ENCODE measurements at places on chromosomes 3 and 15.

DNA sequence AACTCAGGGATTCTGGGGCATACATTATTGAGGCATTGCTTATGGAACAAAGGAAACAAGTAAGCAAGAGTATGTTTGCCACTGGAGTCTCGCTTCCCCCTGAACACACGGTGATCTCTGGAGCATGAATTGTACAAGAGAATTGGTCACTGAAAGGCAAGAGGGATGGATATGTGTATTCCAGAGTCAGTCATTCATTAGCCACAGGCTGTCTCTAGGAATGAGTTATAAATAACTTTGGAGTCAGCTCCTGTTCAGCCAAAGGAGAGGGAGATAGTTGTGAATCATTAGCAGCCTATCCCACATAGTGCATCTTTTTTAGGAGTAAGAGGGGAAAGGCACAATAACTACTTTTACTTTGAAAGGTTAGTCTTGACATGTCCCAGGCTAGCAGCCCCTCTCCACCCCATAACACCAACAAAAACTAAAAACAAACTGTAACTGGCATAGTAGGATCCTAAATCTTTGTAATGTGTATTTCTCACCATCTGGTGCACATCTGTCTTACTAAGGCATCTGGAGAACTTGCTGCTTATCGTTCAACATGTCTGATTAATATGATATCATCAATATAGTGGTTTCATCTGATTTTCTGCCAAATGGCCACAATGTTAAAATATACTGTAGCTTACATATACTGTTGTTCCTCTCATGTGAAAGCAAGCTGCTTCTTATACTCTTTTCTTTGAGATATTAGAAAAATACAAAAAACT is 462.2 kb downstream of the GRM7 start:
- no peak for DNase-seq

GRCh38 chr15:98728082-98728810 is 79.9 kb downstream of the IGF1R start:
- DNase-seq: no peak

GRCh38 chr3:195570912-195571311 is 12.8 kb downstream of the APOD start:
- no peak for DNase-seq

DNA sequence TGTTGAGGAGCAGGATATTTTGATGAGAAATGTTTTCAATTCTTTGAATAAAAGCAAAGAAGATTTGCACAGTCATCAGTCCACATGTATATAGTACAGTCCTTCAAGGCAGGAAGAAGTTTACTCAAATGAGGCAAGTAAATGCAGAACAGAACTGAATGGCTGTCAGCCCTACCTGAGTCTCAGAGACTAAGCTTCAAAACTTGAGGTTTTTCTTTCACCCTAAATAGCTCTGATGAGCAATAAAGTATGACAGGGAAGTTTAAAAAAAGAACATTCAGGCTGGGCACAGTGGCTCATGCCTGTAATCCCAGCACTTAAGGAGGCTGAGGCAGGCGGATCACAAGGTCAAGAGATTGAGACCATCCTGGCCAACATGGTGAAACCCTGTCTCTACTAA is 232.5 kb downstream of the SUCLG2 start:
- DNase-seq: no peak

DNA sequence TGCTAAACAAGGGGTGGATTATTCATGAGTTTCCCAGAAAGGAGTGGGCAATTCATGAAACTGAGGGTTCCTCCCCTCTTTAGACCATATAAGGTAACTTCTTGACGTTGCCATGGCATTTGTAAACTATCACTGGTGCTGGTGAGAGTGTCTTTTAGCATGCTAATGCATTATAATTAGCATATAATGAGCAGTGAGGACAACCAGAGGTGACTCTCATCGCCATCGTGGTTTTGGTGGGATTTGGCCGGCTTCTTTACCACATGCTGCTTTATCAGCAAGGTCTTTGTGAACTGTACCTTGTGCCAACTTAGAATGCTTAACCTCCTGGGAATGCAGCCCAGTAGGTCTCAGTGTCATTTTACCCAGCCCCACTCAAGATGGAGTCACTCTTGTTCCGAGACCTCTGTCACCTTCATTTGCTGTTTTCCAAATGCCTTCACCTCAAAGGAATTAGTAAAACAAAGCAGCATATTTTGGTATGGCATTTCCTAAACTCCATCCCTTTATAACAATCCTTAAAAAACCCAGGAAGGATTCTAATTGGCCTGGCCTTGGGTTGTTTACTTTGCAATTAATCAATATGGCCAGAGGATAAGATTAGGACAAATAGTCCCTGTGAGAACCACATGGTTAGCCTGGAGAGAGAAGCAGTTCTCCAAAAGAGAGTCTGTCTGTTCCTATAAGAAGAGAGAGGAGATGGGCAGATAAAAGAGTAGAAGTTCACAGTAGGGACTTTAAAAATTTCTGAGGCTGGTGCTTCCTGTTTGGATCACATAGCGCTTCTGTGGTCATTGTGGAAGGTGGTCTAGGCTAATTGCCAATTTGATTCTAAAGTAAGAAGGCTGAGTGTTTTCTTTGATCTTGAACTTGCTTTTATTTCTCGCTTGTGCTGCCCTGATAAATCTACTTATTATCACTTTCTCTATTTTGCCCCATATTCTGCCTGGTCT is 155.2 kb upstream of the EOMES start:
- no peak for DNase-seq

GRCh38 chr15:80289528-80290495 is 37.8 kb upstream of the CTXND1 start:
- no peak for DNase-seq

DNA sequence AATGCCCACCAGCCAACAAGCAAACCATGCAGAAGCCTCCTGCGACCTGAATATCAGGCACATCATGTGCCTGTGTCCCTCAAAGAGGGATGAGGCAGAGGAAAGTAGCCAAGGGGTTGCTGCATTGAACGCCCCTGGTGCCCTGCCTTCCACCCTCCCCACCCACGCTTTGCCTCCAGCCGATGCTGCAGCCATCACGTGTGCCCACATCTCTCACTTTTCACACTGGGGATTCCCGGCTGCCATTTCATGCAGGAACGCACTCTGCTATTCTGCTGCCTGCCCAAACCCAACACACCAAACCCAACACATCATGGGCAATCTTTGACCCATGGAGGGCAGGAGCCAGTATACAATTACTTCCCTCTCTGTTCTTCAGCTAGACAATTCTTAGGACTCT is 462.2 kb upstream of the PROK2 start:
- no peak for DNase-seq

- no peak for DNase-seq
Measured at GRCh38 chr3:27573780-27574437, 89.7 kb upstream of the SLC4A7 start.

DNA sequence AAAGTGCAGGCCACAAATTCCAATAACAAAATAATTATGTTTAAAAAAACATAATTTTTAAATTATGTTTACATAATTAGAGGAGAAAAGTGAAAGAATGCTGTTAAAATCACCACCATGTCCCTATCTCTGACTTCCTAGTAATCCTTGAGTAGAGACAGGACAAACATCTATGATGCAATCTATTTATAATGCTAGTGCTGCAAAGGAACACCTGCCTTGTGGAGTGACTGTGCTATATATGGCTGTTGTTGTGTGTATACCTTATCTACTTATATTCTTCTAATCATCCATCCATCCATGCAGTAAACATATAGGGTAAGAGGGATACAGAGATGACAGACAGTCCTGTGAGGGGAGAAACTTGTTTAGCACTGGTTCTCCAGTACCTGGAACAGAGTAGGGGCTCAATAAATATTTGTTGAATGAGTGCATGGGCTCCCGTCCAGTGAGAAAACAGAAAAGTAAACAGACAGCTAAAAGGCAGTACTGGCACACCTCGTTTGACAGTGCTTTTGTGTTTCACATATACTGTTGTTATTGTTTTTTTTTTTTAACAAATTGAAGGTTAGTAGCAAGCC is 229.3 kb upstream of the UBE2E1 start:
- no peak for DNase-seq

GRCh38 chr3:193945143-193945542 is 190.8 kb upstream of the HES1 start:
- DNase-seq: no peak

GRCh38 chr15:68507447-68507846 is 71.3 kb upstream of the CORO2B start:
- no peak for DNase-seq

DNA sequence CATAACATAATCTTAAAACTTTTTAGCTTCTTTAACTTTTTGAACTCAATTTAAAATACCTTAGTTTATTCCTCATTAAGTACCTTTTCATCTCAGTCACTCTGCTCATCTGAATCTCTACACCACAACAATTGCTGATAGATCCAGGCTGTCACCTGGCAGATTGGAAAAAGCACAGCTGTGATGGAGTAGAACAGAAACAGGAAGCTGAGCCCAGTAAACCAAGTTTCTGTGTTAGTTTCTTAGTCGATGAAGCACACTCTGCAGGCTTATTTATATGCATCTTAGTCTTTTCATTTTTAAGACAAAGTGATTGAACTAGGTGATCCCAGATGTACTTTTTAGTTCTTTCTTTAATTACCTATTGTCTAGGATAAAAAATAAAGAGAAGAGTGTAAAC is 1398.0 kb upstream of the ALCAM start:
- no peak for DNase-seq

DNA sequence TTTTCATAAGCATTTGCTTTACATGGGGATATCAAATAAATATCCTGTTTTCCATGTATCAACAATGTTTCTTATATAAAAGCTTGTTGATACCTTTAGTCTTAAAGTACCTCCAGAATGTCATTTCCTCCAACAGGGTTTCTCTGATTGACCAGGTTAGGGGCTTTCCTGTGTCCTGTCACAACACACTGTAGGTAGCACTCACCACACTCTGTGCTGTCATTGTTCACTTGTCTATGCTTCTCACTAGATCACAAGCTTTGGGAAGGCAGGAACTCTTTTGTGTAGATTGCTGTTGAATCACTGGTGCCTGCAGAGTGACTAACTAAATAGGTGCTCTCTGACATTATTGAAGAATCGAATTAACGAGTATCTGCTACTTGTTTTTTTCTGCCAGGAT is 49.8 kb downstream of the USP50 start:
- no peak for DNase-seq

GRCh38 chr3:188662795-188663194 is 508.8 kb downstream of the LPP start:
- DNase-seq: no peak
